ENCODE measurements at places on chromosomes 7 and 10.

- no peak for DNase-seq
Measured at GRCh38 chr7:109745677-109746410, 1176.2 kb downstream of the DNAJB9 start.

- DNase-seq: no peak
Measured at GRCh38 chr7:146791344-146792285, 675.0 kb downstream of the CNTNAP2 start.

GRCh38 chr10:114151486-114151885 is 22.5 kb downstream of the CCDC186 start:
- DNase-seq: no peak

DNA sequence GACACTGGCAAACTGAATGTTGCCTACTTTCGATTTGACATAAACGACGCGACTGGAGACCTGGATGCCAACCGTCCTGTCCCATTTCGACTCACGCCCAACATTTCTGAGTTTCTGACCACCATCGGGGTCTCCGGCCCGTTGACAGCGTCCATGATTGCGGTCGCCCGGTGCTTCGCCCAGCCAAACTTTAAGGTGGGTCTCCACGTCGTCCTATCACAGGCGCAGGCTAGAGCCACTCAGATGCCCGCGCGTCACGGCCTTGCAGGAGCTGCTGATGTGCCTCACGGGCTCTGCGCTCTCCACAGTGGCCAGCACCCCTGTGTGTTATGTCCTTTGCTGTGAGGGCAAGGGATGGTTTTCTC is 132.6 kb downstream of the SMURF1 start:
- no peak for DNase-seq

DNA sequence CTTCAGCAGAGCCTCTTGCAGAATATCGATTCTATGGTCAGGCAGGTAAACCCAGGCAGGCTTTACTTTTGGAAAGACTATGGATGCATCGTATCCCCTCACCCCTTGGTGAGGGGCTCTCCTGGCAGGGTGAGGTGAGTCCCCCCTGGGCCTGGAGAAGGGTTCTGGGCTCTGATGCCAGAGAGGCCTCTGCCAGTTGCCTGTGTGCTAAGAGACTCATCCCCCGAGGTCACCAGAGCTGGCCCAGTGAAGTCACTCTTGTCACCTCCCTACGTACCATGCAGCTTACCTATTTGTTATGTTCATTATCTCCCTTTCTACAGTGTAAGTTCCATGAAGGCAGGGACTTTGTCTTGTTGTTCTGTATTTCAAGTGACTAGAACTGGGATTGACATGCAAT is 51.3 kb downstream of the TSPAN15 start:
- no peak for DNase-seq

- DNase-seq: no peak
Measured at GRCh38 chr10:102714621-102715455, at the start of gene SFXN2. Gene SFXN2 (plus strand): TSS chr10:102714636. CDS start chr10:102726637, 12,001 bp downstream.

GRCh38 chr7:92750447-92750839 is 85.9 kb downstream of the CDK6 start:
- DNase-seq: no peak

- DNase-seq: no peak
Measured at GRCh38 chr10:111199587-111199986, 122.8 kb downstream of the ADRA2A start.

DNA sequence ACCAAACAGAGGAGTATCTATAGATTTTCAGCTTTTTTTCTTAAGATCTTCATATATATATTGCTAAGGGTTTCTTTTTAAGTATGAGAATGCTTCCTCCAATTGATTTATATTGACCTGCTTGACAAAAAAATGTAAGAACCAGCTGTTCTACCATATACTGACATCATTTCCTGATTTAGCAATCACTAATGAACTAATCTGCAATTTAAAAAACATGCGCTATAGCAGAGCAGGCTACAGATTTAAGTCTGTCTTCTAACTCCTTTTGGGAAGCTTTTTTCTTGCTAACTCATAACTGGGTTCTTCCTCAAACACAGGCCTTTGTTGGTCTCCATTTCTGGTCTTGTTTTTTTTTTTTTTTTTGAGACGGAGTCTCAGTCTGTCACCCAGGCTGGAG is 33.2 kb downstream of the ABCC2 start:
- no peak for DNase-seq

DNA sequence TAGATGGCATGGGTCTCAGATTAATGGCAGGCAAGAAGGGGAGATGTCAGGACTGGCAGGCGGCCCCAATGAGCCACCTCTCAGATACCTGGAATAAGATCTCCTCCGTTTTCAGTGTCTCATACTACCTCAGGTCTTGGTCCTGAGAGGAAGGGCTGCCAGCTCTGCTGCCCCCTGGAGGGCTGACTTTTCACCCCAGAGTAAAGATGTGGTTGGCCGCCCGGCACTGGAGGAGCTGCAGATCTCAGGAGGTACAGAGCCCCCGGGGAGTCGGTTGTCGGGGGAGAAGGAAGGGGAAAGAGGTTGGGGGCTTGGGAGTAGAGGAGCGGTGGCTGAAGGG is 642 bp upstream of the COL13A1 start:
- DNase-seq: no peak

GRCh38 chr10:107966826-107967225 is 802.3 kb upstream of the SORCS1 start:
- no peak for DNase-seq

All from pons (tissue), 1 donor.